ENCODE measurements at places on chromosomes 5 and 9. TPM values are rescaled to one million over a fixed set of nuclear protein-coding genes. Genes with fewer than 3 reads are reported as not detected.

Gene GOLM1
- 1.5 TPM for polyA plus RNA-seq

Gene BAAT
- not detected for polyA plus RNA-seq

Gene SLC27A6
- polyA plus RNA-seq: not detected

Gene SLC34A1
- not detected for polyA plus RNA-seq

Gene SPINK7
- not detected for polyA plus RNA-seq

Gene ARL14EPL
- 0.69 TPM for polyA plus RNA-seq

Gene MELK
- polyA plus RNA-seq: not detected

Gene ECM2
- polyA plus RNA-seq: not detected

Gene PCDHB8
- polyA plus RNA-seq: not detected

Gene C9
- polyA plus RNA-seq: not detected

Measured in IgD-negative memory B cell (primary cell).